Muscle of arm (tissue), 14 donors: ENCODE measurements at places on chromosomes 6 and 20.

DNA sequence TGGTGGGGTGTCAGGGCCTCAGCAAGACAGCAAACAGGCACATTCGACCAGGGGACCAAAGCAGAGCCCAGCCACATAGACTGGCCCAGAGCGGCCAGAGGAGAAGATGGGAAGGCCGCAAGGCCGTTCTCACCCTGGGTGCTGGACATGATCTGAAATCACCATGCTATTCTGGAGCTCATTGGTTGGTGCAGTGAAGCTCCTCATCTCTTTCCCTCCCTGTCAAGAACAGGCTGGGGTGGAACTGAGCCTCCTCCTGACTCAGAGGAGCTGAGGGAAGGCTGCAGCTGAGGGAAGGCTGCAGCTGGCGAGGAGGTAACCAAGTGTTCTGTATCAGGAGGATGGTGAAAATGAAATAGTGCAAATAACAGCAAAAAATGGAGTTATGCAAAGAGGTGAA lies 80.0 kb downstream of the AKAP7 start:
- no peak for DNase-seq

GRCh38 chr6:10355115-10355702 lies 59.7 kb downstream of the TFAP2A start:
- no peak for DNase-seq

GRCh38 chr6:65531533-65531932 lies 175.5 kb downstream of the EYS start:
- no peak for DNase-seq

DNA sequence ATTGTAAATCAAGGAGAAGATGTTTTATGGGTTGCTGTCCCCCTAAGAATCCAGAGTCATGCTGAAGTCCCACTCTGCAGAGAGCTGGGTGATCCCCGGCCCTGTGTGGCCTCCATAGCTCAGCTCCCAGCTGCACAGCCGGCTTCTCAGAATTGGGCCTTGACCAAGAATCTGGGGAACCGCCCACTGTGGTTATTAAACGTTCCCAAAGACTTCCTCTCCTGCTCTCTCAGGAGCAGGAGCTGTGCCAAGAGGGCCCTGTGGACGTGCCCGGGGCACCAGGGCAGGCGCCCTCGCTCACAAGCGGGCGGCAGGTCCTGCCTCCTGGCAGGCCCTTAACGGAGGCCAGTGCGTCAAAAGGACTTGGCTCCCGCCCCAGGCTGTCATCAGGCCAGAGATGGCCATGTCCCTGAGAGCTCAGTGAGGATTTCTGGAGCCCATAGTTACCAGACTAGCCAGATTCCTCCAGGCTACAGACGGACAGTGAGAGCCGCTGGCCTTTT lies 30.4 kb downstream of the ZC3H12D start:
- peak; percentile 89 for DNase-seq

- DNase-seq: no peak
These were observed 195.2 kb upstream of the PROKR2 start for GRCh38 chr20:5511930-5512329.

GRCh38 chr6:159943968-159944598 lies 24.8 kb upstream of the IGF2R start:
- DNase-seq: no peak

- DNase-seq: no peak
These were observed 199.2 kb upstream of the SUPT3H start for GRCh38 chr6:45576648-45577624.

GRCh38 chr6:106519460-106520394 lies 109.6 kb downstream of the RTN4IP1 start:
- no peak for DNase-seq

GRCh38 chr6:138977646-138978167 lies 10.3 kb downstream of the REPS1 start:
- DNase-seq: no peak

GRCh38 chr20:44615169-44615791 lies 32.9 kb downstream of the PKIG start:
- DNase-seq: no peak

- no peak for DNase-seq
These were observed 43.9 kb upstream of the FAM184A start for GRCh38 chr6:119122336-119122735.

DNA sequence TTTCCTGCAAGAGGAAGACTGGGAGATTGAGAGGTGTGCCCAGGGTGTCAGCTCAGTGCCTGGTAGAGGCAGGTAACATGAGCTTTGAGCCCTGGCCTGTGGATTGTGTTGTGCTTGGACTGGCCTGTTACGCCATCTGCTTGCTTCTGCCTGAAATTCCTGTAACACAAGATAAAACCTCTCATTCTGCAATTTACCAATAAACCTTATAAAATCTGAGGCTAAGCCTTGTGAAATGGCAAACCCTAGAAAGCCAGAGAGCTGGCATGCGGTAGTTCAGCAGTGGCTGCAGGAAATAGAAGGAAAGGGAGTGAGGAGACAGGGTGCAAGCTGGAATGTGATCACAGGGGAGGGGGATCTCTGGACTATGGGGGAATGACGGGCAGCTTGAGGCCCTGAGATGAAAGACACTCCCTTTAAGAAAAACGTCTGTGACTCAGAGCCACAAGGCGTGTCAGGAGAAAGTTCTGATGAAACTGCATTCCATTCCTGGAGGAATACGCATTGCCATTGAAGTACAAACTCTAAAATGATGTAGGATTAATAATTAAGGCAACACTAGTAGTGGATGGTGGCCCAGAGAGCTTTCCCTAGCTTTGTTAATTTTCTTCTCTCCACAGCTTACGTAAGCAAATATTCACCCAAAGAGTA lies 26.3 kb upstream of the TFAP2A start:
- DNase-seq: no peak

DNA sequence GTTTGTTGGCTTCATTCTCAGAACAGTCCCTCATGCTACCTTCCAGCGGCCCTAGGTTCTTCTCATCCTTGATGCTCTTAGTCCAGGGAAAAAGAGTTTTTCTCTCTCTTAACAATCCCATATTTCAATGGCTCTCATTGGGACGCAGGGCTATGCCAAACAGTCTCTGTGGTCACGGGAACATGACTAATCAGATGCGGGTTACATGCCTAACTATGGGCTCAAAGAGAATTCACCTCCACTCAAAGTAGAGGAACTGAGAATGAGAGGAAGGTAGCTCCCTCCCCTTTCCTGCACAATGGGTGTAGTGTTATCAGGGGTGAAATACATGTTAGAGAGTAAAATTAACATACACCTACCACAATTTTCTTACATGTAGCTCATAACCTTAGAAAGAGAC lies 18.1 kb upstream of the ATRN start:
- no peak for DNase-seq
